Cortex of kidney (tissue), 1 donor: ENCODE measurements at places on chromosomes 2 and 18.

GRCh38 chr2:25537526-25537925 is 135.9 kb downstream of the DTNB start:
- DNase-seq, result no peak

DNA sequence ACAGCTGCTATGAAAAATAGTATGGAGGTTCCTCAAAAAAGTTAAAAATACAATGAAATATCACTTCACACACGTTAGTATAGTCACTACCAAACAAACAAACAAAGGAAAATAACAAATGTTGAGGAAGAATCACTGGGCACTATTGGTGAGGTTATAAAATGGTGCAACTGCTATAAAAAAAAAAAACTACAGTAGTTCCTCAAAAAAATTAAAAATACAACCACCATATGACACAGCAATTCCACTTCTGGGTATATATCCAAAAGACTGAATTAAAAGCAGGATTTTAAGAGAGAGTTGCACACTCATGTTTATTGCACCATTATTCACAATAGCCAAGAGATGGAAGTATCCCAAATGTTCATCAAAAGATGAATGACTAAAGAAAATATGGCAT is 80.9 kb upstream of the POU3F3 start:
- no peak for DNase-seq

GRCh38 chr2:31555967-31556706 is 24.6 kb downstream of the SRD5A2 start:
- DNase-seq, result no peak

GRCh38 chr2:217731805-217732204 is 271.0 kb downstream of the TNS1 start:
- DNase-seq, result no peak

- DNase-seq, result no peak
Observed at GRCh38 chr18:23725827-23726661, 36.8 kb downstream of the LAMA3 start.

GRCh38 chr2:200767111-200767885 is 44.4 kb upstream of the BZW1 start:
- no peak for DNase-seq

DNA sequence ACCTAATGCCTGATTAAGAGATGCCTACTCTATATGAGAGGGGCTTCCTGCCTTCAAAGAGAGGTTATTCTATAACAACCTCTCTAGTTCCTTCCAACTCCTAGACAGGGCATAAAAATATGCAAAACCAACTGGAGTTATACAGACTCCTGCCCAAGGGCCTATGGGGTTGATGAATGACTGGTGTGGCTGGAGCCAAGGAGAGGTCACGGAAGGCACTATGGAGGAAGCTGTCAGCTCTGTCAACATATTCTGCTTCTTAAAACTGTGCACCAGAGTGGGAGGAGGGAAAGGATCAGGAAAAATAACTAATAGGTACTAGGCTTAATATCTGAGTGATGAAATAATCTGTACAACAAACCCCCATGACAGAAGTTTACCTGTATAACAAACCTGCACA is 120.9 kb upstream of the CDC42EP3 start:
- no peak for DNase-seq

DNA sequence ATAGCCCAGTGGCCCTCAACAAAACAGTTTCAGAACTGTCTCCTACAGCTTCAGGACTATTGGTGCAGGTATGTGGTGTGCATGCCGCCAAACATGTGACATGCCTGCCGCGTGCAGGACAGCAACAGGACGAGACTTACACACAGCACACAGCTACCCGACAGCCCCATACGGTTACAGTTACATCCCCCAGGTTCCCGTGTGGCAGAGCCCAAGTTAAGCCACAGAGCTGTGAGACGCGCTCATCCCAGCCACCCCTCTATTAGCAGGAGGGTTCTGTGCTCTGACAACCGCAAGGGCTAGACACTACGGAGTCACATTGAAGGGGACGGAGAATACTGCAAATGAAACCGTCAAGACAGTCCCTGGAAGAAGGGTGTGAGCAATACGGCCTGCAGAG is 16.4 kb upstream of the TUBB6 start:
- DNase-seq, result no peak
